ENCODE measurements at places on chromosomes 12 and 14.

GRCh38 chr14:31122921-31123320, 84.7 kb downstream of the HECTD1 start:
- DNase-seq = no peak

- DNase-seq = no peak
Measured at GRCh38 chr12:108839890-108840230, 17.5 kb downstream of the SSH1 start.

DNA sequence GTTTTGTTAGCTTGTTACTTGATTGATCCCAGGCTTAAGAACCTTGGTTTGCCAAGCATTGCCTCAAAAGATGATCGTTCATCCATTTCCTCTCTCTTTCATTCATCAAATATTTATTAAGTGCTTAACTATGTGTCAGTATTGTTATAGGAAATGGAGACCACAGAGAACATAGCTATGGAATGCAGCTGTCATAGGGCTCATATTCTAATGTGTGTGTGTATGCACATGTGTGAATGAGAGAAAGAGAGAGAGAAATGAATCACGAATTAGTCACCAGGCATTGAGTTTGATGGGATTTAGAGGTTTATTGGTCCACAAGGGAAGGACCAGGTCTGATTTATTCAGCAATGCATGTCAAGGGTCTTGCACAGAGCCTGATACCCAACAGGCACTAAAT, 71.0 kb upstream of the FBXO21 start:
- peak; percentile 4 for DNase-seq

DNA sequence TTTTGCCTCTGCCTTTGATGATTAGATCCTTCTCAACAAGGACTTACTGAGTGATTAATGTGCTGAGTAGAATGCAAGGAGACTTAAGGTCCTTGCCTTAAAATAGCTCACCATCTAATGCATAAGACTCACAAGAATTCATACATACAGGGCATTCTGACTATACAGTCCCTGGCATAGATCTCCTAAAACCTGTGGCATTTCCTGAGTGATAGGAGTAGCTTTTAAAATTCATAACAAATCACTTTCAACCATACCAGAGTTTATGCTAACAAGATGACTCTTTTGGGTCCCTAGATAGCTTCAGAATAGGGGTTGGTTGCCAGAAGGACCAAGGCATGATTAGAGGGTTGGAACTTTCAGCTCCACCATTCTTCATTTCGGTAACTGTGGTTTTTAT, 48.8 kb downstream of the STXBP6 start:
- DNase-seq = peak; percentile 16

DNA sequence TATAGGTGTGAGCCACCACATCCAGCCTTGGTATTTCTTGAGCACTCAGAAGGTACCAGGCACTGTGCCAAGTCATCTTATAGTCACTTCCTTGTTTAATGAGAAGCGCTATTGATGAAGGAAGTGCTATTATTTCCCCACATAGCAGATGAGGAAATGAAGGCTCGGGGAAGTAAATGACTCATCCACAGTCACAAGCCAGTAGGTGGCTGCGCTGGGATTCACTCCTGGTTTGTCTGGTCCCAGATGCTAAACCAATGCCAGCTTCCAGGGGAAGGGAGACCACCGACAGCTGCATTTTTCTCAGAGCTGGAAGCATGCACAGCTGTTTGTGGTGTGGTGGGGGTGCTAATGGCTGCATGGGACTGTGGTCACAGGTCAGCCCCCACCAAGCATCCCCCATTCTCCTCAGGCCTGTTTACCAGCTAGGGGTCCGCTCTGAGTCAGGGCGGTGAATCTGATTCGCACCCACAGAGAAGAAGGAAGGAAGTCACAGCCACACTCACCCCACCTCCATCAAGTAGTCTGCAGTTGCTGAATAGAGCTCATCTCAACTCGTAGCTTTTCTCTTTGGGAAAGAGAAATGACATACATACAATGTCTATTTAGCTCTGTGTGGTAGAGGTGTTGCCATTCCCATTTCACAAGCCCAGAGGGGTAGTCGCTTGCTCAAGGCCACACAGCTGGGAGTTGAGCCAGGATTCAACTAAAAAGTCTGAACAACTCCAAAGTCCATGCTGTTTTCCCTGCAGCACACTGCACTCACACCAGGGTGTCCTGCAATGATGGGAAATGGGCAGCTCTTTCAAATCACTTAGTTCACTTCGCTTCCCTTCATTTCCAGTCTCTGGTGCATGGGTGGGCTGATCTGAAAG, 6.3 kb upstream of the LTBP2 start:
- peak; percentile 79 for DNase-seq

- DNase-seq = no peak
Measured at GRCh38 chr12:131001493-131001892, 47.8 kb downstream of the ADGRD1 start.

DNA sequence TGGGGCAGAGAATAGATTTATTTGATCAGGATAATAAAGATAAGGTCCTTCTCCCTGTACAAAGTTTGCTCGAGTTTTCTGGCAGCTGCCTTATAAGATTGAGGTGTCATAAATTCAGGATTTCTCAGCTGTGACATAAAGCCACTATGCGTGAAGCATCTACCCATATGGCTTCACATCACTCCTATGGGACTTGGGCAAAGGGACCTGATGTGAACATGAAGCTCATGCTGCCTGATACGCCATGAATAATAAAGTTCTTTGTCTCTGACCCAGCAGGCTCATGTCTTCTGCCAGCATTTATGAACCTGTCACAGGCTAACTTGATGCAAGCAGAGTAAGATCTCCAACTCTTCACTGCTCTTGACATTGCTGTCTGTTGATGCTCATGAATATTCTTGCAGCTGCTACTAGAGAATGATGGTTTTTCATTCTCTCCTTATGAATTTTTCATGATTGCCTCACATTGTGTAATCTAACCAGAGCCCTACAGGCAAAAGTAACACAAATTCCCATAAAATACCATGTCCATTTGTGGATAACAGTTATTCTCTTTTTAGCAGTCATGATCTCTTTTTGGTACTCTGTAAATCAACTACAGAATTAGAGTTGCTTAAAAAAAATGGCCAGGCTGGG, 49.0 kb upstream of the CPNE8 start:
- DNase-seq = no peak

DNA sequence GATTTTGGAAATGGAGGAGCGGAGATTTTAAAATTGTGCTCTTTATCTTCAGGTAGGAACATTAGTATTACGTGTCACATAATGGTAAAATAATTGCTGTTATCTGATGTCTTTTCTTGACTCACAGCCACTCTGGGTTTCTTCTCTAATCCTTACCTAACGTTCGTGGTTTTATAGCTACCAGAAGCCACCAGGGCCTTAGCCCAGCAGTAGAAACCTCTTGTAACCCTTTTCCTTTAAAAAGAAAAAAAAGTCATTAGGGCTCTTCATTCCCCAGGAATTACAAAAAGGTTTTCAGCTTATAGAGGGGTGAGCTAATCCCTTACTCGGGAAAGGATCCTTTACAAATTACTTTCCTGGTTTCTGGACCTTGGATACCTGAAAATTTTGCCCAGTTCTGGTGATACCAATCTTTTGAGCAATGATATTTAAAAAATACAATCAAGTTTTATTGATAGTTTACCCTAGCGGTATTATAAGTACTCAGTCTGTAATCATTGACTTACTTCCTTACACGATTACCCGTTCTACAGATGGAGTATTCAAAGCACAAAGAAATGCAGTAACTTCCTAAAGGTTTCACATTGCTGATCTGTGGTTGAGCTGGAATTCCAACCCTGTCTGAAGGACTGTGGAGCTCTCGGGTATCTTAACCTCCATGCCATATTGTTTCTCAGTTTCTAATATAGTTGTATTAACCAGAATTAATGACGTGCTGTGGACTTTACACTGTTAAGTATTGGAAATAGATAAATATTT, 1.6 kb downstream of the GABARAPL1 start:
- DNase-seq = peak; percentile 62

DNA sequence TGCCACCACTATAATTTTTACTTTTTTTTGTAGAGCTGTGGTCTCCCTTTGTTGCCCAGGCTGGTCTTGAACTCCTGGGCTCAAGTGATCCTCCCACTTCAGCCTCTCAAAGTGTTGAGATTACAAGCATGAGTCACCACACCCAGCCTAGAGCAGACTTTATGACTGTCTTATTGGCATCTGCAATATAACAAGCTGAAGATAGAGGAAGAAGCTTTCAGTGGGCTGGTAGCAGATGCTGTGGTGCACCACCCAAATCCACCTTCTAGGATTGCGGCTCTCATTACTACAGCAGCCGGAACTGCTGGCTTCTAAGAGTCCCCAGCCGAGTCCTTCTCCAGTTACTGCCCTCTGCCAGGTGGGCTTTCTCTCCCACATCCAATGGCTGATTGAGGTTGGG, 7.6 kb upstream of the STK38L start:
- peak; percentile 36 for DNase-seq

- no peak for DNase-seq
Measured at GRCh38 chr12:117143008-117143532, 43.9 kb upstream of the TESC start.

DNA sequence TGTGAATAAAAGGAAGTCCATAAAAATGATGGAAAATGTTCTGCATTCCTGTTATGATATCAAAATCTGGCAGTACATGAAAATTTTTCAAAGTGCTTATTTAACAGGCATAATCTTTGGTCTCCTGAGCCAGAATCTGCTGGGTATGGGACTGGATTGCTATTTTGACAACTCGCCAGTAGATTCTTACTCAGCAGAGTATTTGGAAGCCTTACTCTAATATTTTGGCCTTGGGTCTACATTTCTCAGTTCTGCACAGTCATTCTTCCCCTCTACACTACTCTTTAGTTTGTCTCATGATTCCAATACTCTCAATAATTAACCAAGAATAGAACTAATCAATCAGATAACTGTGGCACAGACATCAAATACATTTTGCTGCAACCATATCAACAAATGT, 1.1 kb upstream of the SLCO1B1 start:
- DNase-seq = no peak

GRCh38 chr14:26137161-26137560, 460.7 kb downstream of the NOVA1 start:
- no peak for DNase-seq

All from foreskin fibroblast (primary cell).